NAMALWA (cell line): ENCODE measurements at places on chromosomes 13 and 19.

GRCh38 chr19:2302319-2303210 lies 5.4 kb downstream of the LINGO3 start:
- no peak for DNase-seq

- DNase-seq, result no peak
These were observed 2556.0 kb downstream of the PCDH9 start for GRCh38 chr13:64674126-64674525.

GRCh38 chr19:883661-884211 lies 9.3 kb downstream of the MED16 start:
- no peak for DNase-seq

DNA sequence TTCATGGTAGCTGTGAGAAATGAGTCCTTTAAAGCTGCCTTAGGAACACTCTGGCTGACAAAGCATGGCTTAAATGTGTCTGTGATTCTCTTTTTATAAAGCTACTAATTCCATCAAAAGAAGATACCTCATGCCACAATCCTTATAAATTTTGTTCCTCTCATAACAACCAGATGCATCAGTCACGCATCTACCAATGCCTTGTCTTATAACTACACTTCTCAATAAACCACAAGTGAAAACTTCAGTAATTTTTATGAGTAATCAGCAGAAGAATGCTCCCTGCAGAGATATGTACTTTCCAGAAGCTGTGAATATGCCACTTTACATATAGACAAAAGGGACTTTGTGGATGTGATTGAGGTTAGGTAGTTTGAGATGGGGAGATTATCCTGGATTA lies 147.8 kb downstream of the SUCLA2 start:
- no peak for DNase-seq

- no peak for DNase-seq
These were observed 15.0 kb downstream of the GJB6 start for GRCh38 chr13:20217168-20217567.

GRCh38 chr13:50171590-50172282 lies 156.5 kb downstream of the KCNRG start:
- no peak for DNase-seq

DNA sequence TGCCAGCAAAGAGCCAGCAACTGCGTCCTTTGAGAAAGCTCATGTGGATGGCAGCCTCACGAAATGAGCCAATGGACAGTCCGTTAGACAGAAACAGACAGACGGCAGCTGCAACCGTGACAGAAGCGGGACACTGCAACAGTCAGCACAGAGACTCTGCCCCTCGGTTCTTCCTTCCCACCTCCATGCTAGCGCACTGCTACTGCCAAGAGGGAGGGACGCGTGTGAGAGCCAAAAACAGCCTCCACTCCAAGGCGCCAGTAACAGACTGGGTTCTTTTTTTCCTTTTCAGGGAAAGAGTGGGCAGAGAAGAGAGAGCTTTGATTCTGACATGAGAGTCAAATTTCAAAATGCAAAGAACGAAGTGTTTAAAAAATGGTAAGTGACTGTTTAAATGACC lies 77.5 kb downstream of the SERP2 start:
- DNase-seq, result no peak

DNA sequence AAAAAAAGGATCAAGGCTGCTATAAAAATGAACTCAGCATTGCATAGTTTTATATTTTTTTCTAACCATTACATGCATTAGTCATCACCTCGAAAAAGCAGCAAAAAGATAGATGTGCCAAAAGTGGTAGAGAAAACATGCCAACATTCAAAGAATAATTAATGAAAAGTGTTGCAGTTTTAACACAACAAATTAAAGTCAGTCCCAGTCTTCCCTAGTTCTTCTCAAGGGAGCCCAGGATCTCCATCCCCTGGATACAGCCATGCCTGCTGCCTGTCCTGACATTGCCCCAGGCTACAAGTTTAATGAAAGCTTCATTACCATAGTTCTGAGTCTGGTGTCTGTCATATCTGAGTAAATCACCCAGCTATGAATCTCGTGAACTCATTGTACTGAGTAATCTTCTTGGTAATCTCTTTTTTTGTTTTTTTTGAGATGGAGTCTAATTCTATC lies 116.6 kb upstream of the KLF12 start:
- DNase-seq, result no peak

DNA sequence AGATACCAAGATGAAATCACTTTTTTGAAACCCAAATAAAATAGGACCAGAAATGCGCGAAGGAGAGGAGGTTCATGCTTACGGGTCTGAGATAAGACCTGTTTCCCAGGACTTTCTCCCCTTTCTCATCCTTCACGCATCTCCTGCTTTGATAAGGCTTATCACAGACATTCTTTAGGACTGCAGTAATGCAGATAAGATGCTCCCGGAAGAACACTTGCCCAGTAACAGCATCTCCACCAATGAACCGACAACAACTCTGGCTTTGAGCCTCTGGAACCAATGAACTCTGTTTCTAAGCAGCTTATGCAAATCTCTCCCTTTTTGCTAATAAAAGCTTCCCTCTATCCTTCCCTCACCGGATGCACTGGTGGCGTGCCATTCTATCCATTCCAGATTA lies 783.4 kb upstream of the ARGLU1 start:
- no peak for DNase-seq

- no peak for DNase-seq
These were observed 65.4 kb downstream of the TUBGCP3 start for GRCh38 chr13:112522578-112522977.

DNA sequence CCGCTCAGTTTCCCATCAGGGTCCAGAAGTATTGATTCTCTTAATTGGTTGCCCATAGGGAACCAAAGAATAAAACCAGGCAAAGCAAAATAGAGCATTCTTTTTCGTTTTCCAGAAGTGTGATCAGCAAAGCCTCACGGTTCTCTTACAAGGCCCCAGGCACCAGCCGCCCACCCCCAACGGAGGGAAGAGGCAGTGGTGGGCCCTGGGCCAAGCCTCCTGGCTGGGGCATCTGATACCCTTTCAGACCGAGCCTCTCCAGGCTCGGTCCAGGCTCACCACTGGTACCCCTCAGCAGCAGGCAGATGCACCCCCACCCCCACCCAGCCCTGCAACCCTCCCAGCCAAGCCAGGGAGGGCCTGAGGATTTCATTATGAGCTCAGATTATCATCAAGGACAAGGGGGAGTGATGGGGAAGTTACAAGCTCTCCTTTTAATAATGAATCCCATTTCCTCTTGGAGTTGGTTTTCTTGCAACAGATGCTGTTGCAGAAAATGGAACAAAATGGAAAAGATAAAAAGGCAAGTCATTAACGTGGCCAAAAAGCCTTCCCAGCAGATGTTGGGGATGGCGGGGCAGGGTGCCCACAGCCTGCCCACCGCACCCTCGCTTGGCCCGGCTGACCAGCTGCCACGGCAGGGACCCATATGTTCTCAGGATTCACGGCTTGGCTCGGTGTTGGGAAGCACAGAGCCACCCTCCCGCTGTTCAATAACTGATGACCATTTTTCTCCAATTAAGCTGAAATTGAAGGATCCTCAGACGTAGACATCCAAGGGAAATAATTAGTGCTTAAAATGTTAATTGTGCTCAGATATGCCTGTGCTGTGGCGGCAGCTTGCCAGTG lies 45.9 kb upstream of the KCTD15 start:
- no peak for DNase-seq

GRCh38 chr19:11420429-11421370 lies 1.6 kb upstream of the RGL3 start:
- no peak for DNase-seq

DNA sequence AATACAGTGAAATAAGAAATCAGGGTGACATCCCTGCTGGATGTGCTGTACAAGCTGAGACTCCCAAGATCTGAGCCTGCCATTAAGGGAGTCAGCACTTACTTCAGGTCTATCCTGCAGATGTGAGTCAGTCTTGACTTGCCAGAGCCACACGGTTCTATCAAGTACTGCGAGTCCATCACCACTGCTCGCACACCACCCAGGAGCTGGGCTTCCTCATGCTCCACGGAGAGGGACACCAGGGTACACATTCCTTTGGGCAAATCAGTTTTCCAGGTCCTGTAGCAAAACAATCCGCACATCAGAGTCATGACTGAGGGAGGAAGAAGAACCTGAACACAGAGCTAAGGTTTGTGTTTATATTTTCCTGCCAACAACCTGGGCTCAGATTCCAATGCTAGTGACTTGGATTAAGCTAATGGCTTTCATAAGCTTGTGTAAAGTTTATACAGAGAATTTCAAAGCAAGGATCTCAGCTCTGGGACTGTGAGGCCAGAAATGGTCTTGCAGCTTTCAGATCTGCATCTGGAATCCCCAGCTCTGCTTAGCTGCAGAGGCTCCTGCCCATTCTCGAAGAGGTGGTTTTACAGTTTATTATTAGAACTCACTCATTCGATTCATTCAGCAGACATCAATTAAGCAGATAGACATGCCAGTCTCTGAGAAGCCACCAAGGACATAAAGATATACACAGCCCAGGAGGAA lies 90.6 kb downstream of the KL start:
- DNase-seq, result peak; percentile 21

DNA sequence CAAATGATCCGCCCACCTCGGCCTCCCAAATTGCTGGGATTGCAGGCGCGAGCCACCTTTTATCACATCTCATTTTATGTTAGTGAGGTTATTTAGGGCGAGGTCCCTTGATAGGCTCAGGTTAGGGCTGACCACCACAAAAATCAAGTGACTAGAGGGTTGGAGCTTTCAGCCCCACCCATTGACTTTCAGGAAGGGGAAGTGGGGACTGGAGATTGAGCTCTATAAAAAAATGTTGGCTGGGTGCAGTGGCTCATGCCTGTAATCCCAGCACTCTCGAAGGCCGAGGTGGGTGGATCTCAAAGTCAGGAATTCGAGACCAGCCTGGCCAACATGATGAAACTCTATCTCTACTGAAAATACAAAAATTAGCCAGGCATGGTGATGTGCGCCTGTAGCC lies 20.1 kb downstream of the FPR3 start:
- DNase-seq, result no peak

DNA sequence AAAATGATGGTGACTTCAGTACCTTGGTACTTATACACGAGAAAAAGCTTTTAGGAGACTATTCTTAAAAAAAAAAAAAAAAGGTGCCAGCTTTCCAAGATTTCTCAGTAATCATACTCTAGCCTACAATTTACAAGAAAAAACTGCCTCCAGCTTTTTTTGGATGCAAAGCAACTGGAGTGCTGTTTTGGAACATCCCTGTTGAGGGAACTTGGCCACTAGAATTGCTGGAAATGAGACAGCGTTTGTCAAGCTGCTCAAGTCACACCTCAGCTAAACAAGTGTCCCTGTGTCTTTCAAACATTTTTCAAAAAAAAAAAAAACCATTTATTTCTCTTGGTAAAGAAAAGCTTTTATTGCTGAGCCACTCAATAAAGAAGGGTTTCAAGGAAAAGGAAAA lies 413.1 kb upstream of the ARGLU1 start:
- no peak for DNase-seq
